Vagina (tissue), 2 donors: ENCODE measurements at places on chromosomes 1 and 21. TPM values are rescaled to one million over a fixed set of nuclear protein-coding genes. Genes with fewer than 3 reads are reported as not detected.

DNA sequence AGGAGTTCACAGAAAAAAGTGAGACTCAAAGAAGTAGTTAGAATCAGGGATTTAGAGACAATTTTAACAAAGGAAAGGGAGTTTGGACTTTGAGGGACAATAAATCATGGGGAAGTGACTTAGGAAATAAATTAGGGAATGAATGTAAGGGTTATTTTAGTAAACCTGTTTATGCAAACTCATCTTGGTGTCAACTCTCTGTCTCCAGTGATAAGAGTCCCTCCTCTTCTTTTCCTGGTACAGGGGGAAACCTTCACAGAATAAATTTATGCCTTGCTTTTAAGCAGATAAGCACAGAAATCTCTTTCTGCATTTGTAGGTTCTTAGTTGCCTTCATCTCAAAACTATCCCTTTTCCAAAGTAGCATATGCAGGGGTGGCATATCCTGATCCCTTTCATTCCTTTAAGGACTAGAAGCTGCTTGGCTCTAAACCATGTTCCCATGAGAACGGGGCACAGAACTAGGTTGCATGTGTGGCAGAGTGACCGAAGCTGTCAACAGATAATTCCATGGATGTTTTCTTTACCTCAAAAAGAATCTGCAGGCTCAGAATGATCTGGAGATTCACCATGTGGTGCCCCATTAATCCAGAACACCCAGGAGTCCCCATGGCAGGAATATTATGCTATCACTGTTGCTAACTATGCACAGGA lies 155.4 kb downstream of the ZNF648 start:
- H3K27ac ChIP-seq, result no peak overlapping the region
- no peak for DNase-seq
- H3K36me3 ChIP-seq, result no peaks in the 10 kb centered on the region
- H3K4me3 ChIP-seq, result no peak overlapping the region
- no peaks in the 10 kb centered on the region for H3K27me3 ChIP-seq
- no peaks in the 10 kb centered on the region for H3K4me1 ChIP-seq

DNA sequence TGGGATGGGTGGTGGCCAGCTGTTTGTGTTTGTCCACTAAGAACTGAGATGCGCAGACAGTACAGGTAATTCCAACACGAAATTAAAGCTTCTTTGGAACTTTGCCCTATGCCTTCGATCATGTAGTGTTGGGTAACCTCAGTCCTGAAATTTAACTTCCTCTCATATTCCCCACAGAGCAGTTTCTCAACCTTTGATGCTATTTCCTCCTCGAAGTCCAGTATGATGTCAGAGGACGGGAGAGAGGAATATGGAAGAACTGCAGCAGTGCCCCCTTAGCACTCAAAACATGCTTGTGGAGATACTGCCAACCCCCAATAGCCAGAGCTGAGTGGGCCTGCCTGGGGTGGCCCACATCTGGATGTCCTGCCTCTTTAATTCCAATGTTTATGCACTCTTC lies 3.6 kb downstream of the LPAR3 start:
- no peaks in the 10 kb centered on the region for H3K36me3 ChIP-seq
- no peak overlapping the region for H3K4me3 ChIP-seq
- H3K27ac ChIP-seq, result no peak overlapping the region
- no peak for DNase-seq
- H3K27me3 ChIP-seq, result no peaks in the 10 kb centered on the region

DNA sequence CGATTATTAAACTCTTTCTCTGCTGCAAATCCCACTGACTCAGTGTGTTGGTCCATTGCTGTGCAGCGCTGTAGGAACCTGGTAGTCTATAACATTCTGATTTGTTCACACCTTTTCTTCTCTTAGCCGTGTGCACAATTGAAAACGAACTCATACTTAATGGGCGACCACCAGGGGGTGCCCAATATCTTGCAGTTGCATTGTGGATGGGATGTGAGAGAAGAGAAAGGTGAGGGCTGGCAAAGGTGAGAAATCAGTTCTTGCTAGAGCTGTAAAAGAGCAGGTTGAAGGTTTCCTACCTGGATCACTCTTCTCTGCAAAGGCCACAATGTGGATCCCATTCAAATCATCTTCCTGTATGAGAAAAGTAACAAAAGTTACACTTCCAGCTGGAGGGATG lies 51.0 kb downstream of the CASQ2 start:
- no peak for DNase-seq
- no peaks in the 10 kb centered on the region for H3K27me3 ChIP-seq
- no peak overlapping the region for H3K4me3 ChIP-seq
- H3K36me3 ChIP-seq, result no peaks in the 10 kb centered on the region
- peaks cover 15% of the 10 kb centered on the region for H3K4me1 ChIP-seq
- H3K27ac ChIP-seq, result no peak overlapping the region

- H3K4me1 ChIP-seq, result no peaks in the 10 kb centered on the region
- H3K36me3 ChIP-seq, result no peaks in the 10 kb centered on the region
- no peaks in the 10 kb centered on the region for H3K27me3 ChIP-seq
- no peak for DNase-seq
Observed at GRCh38 chr1:42052072-42052699, 101.0 kb upstream of the GUCA2B start.

PRR9 gene
- not detected for total RNA-seq

GBP7 gene
- not detected for total RNA-seq

ZZZ3 gene
- total RNA-seq, result 63.1 TPM
